ENCODE measurements at places on chromosomes 4 and X.
A peak's percentile ranks its signal among the peaks of the same experiment; 100 is the strongest.

GRCh38 chr4:145736241-145736831, 56.4 kb downstream of the C4orf51 start:
- no peak for DNase-seq

GRCh38 chr4:173171098-173171497, 2.5 kb downstream of the GALNT7 start:
- no peak for DNase-seq

DNA sequence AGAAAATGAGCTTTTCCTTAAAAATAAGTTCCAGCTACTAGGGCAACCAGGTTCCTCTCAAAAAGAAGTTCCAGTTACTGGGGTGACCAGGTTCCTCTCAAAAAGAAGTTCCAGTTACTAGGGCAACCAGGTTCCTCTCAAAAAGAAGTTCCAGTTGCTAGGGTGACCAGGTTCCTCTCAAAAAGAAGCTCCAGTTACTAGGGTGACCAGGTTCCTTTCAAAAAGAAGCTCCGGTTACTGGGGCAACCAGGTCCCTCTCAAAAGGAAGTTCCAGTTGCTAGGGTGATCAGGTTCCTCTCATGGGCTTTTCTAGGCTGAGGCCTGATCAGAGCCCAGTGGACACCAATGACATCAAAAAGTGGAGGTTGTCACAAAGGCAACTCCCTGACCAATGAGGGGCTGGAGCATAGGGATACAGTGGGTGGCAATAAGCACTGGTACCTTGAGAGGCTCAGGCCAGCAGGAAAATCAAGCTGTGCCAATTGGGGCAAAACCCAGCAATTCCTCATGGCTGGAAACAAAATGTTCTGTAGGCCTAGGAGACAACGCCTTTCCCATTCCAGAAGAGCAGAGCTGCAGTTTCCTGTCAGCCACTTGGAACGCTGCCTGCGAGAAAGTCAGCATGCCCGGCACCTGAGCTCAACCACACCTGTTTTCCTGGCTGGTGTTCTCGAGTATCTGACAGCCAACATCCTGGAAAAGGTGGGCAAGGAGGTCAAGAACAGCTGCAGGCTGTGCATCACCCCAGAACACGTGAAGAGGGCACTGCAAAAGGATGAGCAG, 12.3 kb upstream of the SYTL5 start:
- no peak for DNase-seq

GRCh38 chr4:187128222-187128621, 404.6 kb upstream of the FAT1 start:
- DNase-seq = no peak

- no peak for DNase-seq
Observed at GRCh38 chr4:2482693-2483092, 13.8 kb downstream of the RNF4 start.

DNA sequence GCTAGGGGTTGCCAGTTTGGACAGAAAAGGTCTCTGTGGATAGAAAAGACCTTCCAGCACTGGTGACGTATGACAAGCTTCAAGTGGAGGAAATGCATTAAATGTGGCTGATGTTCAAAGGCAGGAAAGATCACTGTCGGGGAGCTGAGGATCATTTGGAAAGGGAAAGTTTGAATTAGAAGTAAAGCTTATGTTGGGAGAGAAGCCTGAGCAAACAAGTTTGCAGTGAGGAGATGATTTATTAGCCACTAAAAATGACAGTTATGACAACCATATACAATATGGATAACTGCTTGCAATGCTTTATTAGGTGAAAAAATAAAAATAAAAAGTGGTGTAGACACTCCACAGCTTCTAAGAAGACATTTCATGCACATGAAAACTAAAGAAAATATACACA, 135.3 kb upstream of the HS3ST1 start:
- no peak for DNase-seq

- DNase-seq = peak; percentile 51
Observed at GRCh38 chr4:119209077-119209476, 3.4 kb upstream of the USP53 start.

DNA sequence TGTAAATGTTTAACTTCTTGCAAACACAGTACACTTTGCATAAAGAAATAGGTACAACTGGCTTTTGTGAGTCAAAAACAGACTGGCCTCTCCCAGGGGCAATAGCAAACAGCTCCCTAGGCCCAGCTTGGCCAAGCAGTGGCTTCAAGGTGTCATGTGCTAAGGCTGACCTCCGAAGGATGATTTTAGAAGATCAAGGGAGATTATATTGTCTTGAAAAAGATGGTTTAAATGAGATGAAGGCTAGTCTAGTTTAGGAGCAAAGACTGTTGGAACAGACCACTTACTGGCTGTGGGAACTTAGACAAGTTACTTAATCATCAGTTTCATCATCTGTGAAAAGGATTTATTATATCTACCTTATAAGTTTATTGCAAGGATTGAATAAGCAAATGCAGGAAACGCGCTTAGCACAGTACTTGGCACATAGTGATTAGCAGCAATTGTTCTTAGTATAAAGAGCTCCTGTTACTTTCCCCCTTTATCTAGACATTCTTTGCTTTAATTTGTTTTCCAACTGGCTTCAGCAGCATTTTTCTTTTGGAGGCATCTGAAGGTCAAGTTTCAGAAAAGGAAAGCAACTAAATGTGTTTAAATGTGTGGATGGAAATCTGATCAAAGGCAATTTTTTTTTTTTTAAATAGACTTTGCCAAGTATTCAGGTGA, 17.2 kb downstream of the ANXA3 start:
- DNase-seq = no peak

DNA sequence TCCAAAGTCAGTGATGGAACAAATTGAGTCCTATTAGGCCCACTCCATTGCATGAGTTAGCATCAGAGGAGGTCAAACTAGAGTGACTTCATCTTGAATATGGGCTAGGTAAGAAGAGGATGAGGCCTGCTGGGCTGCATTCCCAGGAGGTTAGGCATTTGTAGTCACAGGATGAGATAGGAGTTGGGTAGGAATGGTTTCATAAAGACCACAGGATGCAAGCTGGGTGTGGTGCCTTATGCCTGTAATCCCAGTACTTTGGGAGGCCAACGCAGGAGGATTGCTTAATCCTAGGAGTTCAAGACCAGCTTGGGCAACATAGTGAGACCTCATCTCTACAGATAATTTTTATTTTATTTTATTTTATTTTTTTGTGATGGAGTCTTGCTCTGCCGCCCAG, 26.8 kb downstream of the PDGFRA start:
- no peak for DNase-seq

- DNase-seq = no peak
Observed at GRCh38 chrX:141341743-141342142, 99.4 kb upstream of the SPANXC start.

All from AG09319 (cell line).